CD4-positive, alpha-beta memory T cell (primary cell): ENCODE measurements at places on chromosomes 4 and X. TPM values are rescaled to one million over a fixed set of nuclear protein-coding genes. Genes with fewer than 3 reads are reported as not detected.

GRCh38 chr4:80311130-80311529, 24.4 kb upstream of the CFAP299 start:
- no peak for DNase-seq

- no peak for DNase-seq
Observed at GRCh38 chr4:149166876-149167275, 648.8 kb downstream of the IQCM start.

DNA sequence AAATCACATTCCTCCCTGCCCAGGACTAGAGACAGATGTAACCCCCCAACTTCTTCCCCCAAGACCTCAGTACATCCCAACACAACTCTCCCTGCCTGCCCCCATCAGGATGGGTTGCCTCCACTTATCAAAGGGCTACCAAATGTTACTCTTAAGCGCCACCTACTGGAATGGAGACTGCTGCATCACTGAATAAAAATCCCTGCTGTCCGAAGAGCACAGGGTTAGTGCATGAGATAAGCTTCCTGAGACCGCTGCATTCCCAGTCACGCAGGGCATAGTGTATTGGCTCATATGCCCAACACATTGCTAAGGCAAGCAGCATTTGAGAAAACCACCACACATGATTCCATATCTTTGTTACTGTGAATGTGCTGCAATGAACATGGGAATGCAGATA, 544.5 kb downstream of the PPP4R3C start:
- DNase-seq, result no peak

DNA sequence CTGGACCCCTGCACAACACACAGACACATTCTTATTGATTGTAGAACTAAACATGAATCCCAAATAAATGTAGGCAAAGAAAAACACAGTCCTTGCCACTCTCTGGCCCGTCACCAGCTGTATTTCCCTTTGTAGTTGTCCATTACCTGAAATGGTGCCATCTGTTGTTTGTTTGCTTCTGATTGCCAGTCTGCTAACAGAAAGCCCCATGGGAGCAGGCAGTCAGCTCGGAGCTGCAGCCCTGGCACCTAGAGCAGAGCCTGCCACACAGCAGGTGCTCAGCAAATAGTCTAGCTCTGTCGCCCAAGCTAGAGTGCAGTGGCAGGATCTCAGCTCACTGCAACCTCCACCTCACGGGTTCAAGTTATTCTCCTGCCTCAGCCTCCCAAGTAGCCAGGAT, 28.9 kb downstream of the CPLX1 start:
- DNase-seq, result no peak

- DNase-seq, result no peak
Observed at GRCh38 chr4:77990456-77990855, 66.7 kb upstream of the FRAS1 start.

- DNase-seq, result no peak
Observed at GRCh38 chrX:121333942-121334341, 286.5 kb downstream of the GLUD2 start.

- DNase-seq, result no peak
Observed at GRCh38 chrX:127552571-127552970, 499.6 kb downstream of the ACTRT1 start.

- DNase-seq, result no peak
Observed at GRCh38 chrX:1419545-1420355, 27.8 kb upstream of the SLC25A6 start.

- no peak for DNase-seq
Observed at GRCh38 chr4:53997898-53998297, 66.5 kb downstream of the CHIC2 start.

DNA sequence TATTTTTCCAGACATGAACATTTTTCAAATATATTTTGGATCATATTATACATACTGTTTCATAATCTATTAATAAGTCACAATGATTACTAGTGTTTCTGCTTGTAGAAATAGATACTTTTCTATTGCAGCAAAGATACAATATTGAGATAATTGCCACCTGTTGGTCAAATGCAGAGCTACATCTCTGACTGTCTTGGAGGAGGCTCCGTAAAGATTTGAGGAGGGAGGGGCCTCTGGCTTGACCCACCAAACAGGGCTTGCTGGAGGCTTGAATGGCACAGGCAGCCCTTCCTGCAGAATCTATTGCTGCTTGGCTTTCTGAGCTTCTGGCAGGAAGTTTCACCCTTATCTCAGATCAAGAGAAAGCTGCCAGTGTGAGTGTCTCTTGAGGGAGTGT, 99.3 kb upstream of the ARMCX2 start:
- DNase-seq, result peak; percentile 22

Gene TMEM150C
- total RNA-seq, result not detected

Gene KLHL4
- not detected for total RNA-seq

Gene OTUD6A
- not detected for total RNA-seq
